ENCODE measurements at places on chromosomes 13 and 19.

DNA sequence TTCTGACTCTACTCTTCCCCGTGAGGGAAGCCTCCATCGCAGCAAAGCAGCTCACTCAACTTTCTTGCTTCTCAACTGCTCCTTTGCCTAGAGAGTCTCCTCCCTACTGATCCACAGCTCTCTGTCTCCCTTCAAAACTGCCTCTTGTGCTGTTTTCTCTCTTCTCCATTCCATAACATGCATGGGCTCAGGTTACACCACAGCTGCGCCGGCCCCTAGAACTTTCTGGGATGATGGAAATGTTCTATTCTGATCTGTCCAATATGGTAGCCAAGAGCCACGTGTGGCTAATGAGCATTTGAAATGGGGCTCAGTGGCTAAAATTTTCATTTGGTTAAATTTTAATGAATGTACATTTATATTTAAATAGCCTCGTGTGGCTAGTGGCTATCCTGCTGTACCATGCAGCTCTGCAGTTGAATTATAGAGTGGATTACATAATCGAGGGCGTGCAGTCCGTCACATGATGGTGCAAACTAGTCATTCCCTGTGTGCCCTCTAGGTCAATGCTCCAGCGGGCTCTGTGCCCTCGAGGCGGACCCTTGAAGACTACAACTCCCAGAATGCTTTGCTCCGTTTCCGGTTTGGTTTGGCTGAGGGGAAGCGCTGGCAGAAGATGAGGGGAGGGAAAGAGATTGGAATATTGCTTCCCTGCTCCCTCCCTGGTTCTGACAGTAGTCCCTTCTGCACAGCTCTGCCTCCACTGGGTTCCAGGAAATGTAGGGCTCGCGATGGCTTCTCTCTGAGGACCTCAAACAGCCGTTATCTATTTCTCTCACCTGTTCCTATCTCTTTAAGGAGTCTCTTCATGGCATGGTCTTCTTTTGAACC is 109.8 kb downstream of the CACNA1A start:
- peak; percentile 10 for DNase-seq

DNA sequence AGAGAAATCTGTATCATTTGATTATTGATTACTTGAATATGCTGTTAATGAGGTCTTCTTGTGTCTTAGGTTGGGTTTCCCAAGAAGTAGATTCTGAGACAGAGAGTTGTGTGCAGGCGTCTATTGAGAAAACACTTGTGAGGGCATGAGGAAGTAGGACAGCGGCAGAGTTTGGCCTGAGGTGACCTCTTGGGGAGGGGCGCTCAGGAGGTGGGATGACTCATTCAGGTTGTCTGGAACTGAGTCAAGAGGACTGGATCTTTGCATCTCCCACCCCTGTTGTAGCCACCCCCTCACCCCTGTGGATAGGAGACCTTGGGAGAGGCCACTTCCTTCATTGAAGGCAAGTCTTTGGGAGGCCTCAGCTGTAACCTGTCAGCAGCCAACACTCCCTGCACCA is 35.2 kb upstream of the WDFY2 start:
- DNase-seq = no peak

DNA sequence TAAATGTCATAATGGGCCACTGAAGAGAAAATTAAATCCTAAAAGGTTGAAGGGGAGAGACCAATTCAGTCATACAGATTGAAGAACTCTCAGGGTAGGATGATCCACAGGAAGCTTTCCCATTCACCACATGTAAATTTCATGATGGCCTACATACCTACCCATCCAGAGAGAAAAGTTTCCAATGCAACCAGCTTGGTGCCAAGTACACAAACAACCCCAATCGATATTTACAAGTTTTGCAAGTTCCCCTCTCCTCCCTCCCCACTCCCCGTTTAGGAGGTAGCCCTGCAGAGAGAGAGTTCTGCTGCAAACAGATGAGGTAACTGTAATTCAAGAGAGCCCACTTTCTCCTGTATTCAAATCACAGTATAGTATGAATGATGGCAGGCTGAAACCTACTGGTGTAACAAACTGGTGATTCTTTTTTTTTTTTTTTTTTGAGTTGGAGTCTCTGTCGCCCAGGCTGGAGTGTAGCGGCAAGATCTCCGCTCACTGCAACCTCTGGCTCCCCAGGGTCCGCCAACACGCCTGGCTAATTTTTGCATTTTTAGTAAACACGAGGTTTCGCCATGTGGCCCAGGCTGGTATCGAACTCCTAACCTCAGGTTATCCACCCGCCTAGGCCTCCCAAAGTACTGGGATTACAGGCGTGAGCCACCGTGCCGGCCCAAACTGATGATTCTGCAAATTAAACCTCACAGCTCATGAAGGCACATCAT is 14.4 kb downstream of the FOXO1 start:
- DNase-seq = no peak

DNA sequence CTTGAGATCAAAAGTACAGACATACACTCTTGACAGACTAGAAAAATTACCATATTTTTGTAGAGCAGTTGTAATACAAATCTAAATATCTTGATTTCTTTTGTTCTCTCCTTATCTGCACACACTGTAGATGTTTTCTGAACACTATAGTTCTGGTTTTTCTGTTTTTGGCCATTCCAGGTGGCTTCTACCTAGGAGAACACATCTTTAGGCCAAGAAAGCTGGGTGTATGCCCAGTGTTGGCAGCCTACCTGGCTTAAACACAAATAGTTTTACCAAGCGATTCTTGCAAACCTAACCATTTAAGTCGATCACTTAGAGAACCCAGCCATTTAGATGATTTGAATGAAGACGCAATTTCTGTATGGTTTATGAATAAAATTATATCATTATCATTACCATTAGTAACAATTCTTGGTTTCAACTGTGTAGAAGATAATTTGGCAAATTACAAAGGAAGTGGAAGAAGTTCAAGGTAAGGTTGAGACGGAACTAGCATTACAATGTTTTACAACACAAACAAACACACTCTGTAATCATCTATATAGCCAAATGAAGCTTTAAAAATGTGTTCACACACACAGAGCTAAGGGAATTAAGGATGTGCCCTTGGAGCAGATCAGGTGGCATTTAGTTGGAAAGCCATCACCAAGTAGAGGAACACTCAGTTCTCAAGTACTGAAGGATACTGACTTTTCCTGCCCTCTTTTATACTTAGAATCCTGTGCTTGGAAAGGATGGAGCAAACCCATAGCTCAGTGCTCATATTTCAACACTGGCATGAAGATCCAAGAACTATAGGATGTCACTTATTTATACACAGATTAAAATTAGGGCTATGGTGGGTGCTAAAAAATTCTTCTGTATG is 36.2 kb downstream of the ERCC5 start:
- peak; percentile 46 for DNase-seq

- DNase-seq = no peak
These were observed 6.6 kb downstream of the SIRT2 start for GRCh38 chr19:38892841-38893240.

DNA sequence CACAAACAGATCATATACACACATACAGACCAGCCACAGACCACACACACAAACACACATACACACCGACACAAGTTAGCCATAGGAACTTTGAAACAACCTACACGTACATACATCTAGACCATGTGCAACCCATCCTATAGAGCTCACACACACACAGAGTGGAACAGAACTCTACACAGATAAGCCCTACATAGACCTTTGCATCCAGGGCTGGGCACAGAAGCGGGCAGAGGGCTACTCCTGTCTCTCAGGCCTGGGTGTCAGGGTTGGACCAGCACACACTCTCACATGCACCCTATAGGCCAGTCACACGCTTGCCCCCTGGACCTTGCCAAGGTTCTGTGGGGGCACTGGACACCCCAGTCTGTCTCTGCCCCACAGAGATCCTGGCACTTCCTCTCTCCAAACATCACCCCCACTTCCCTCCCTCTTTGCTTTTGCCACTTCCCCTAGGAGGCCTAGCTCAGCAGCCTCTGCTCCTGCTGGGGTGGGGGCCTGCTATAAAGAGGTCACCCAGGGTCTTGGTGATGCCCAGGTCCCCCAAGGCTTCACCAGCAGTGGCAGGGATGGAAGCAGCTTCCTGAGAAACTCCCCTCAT is 5.8 kb upstream of the JUNB start:
- no peak for DNase-seq

GRCh38 chr19:38210458-38210987 is 13.5 kb downstream of the DPF1 start:
- DNase-seq = no peak

GRCh38 chr19:52786078-52786463 is 520 bp downstream of the ZNF600 start:
- no peak for DNase-seq

DNA sequence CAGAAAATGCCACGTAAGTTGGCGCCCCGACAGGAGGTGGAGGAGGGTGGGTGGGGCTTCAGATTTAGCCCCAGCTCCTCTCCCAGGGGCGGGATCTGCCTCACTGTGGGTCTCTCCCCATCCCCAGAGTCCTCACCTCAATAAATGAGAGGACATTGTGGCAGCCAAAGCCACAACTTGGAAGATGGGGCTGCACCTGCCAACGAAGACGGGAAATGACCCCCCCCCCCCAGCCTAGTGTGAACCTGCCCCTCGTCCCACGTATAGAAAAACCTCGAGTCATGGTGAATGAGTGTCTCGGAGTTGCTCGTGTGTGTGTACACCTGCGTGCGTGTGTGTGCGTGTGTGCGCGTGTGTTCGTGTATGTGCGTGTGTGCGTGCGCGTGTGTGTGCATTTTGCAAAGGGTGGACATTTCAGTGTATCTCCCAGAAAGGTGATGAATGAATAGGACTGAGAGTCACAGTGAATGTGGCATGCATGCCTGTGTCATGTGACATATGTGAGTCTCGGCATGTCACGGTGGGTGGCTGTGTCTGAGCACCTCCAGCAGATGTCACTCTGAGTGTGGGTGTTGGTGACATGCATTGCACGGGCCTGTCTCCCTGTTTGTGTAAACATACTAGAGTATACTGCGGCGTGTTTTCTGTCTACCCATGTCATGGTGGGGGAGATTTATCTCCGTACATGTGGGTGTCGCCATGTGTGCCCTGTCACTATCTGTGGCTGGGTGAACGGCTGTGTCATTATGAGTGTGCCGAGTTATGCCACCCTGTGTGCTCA is 1.5 kb upstream of the TRAPPC5 start:
- no peak for DNase-seq

All from LNCaP clone FGC (cell line).